ENCODE measurements at places on chromosomes 2 and 18.
A peak's percentile ranks its signal among the peaks of the same experiment; 100 is the strongest.

- DNase-seq: no peak
Measured at GRCh38 chr18:51630706-51631105, 433.2 kb upstream of the MEX3C start.

GRCh38 chr2:203814661-203815540, 52.7 kb upstream of the CTLA4 start:
- peak; percentile 65 for DNase-seq

GRCh38 chr2:109143214-109144187, 14.5 kb downstream of the SH3RF3 start:
- DNase-seq: no peak

DNA sequence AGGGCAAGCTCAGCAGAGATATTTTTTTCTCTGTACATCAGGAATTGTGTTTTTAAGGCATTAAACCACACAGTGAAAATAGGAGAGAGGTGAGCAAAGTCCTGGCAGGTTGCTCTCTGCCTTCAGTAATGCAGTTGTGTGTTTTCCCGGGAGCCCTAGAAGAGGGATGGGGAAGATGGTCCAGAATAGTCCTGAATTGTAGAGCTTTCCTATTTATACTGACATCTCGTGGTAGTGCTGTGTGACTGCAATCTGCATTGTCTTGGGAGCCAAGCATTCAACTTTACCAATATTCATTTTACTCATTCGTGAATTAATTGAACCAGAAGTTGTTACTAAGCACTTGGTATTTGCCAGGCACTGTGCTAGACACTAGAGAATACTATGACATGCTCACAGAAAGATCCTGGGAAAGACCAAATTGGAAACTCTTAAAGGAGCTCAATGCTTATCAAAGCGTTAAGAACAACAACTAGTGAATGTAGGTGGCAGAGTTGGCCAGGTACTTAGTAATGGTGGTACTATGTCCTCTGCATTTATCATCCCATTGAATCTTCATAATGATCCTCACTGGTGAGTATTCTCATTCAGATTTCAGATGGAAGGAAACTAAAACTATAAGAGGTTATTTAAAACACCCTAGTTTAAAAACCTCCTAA, 214.6 kb downstream of the TRIB2 start:
- peak; percentile 49 for DNase-seq

DNA sequence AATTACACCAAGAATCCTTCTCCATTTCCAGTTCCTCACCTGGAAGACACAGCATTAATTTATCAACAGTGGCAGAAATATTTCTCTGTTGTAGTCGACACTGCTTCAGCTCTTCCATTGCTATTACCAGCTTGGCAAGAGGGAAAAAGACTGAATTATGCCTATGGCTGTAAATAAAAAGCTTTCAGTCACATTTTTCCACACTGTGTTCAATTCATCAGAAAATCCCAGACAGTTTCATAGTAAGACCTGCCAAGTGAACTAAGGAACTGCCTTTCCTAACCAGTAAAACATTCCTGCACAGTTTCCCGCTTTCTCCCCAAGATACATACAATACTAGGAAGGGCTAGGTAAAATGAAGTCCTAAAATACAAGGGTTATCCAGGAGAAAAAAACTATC, 94.7 kb downstream of the EXOC6B start:
- DNase-seq: no peak

DNA sequence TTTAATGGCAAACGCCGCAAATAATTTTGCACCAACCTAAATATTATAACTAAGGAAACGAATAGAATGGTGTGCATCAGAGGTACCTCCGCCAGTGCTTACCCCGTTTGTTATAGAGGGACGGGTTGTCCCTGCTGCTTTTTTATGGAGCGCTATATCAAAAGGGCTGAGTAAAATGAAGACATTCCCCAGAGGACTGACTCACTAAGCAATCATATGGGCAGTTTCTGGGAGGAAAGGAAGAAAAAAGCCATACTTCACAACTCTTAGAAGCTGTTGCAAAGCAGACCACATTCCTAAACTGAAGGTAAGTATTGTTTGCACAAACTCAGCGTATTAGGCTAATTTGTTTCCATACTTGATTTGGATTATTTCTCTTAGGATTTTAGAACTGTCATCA, 12.9 kb downstream of the ID2 start:
- DNase-seq: no peak

- DNase-seq: peak; percentile 10
Measured at GRCh38 chr2:11681722-11682589, 12.0 kb upstream of the NTSR2 start.

- DNase-seq: peak; percentile 28
Measured at GRCh38 chr2:127105656-127106456, 1.1 kb downstream of the BIN1 start.

- DNase-seq: no peak
Measured at GRCh38 chr2:144325086-144325485, 194.8 kb downstream of the ZEB2 start.

- peak; percentile 43 for DNase-seq
Measured at GRCh38 chr18:77207540-77207939, 42.1 kb upstream of the GALR1 start.

GRCh38 chr2:215324811-215325210, 13.0 kb downstream of the ATIC start:
- DNase-seq: no peak

- no peak for DNase-seq
Measured at GRCh38 chr18:56309104-56309503, 329.3 kb downstream of the TXNL1 start.

DNA sequence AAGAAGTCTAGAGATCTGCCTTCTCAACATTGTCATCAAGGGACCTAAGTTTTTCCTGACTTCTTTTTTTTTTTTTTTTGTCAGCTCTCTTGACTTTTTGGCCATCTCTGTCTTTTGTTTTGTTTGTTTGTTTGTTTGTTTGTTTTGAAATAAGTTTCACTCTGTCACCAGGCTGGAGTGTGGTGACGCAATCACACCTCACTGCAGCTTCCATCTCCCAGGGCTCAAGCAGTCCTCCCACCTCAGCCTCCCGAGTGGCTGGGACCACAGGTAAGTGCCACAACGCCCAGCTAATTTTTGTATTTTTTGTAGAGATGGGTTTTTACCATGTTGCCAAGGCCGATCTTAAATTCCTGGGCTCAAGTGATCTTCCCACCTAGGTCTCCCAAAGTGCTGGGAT, 5.6 kb upstream of the PUS10 start:
- no peak for DNase-seq

GRCh38 chr2:105766300-105766866, 21.7 kb downstream of the NCK2 start:
- no peak for DNase-seq

- DNase-seq: no peak
Measured at GRCh38 chr2:174704642-174705041, 59.6 kb downstream of the CHRNA1 start.

- DNase-seq: no peak
Measured at GRCh38 chr2:198129609-198130008, 325.2 kb downstream of the PLCL1 start.

GRCh38 chr2:214226061-214226460, 184.8 kb upstream of the VWC2L start:
- DNase-seq: no peak

GRCh38 chr2:239671916-239672849, 271.4 kb upstream of the HDAC4 start:
- no peak for DNase-seq

- peak; percentile 77 for DNase-seq
Measured at GRCh38 chr2:68943581-68944568, 8.8 kb downstream of the GKN2 start.

DNA sequence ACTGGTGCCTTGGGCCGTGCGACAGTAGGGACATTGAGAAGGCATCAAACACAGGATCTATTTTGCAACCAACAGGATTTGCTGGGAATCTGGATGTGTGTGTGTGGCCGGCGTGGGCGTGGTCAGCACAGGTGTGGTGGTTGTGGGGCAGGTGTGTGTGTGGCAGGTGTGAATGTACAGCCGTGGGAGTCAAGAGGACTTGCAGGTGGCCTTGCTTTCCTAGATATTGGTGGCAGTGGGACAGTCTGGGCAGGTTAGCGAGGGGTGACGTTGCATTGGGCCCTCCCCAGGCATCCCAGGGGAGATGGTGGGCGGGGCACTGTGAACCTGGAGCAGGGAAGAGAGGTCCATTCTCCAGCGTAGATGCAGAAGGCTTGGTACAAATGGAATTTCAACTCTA, 3.2 kb upstream of the LIMS2 start:
- no peak for DNase-seq

DNA sequence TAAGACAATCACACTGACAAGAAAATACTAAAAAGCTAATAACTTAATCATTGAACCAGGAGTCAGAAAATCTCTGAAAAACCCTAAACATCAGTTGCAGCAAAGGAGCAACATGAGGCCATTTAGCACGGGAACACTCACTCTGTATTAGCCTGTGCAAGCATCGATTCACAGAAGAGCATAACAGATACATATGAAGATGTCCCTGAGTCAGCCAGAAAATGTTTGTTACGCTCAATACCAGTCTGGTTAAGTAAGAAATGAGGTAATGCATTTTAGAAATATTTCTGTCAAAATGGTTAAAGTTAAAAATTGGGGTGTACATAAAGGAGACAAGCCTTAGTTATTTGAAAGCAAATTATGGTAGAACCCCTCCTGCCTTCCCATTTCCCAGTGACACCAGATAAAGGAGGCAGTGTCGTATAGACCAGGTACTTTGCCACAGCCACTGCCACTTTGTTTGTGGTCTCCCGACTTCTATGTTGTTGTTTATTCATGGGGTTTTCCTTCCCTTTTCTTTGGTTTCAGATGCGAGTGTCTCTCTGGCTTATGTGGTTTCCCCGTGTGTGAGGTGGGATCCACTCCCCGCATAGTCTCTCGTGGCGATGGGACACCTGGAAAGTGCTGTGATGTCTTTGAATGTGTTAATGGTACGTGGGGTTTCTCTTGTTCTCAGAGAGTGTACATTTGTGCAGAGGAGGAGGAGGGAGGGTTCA, 108.6 kb downstream of the CRIM1 start:
- DNase-seq: no peak

Measured in NCI-H1092 treated with DMSO at 0.1 percent for 48 hours (cell line).